CD4-positive, alpha-beta memory T cell (primary cell): ENCODE measurements at places on chromosomes 13 and 19. TPM values are rescaled to one million over a fixed set of nuclear protein-coding genes. Genes with fewer than 3 reads are reported as not detected.

SSC5D gene
- 0.20 TPM for total RNA-seq

- peak within 1 kb of the TSS; percentile 93 for H3K27ac ChIP-seq
- DNase-seq, result peak; percentile 99
- H3K27me3 ChIP-seq, result no peaks in the 10 kb centered on the region
- peaks cover 38% of the 10 kb centered on the region for H3K4me1 ChIP-seq
- H3K36me3 ChIP-seq, result peaks cover 20% of the 10 kb centered on the region
These were observed at the start of gene SMG9 for GRCh38 chr19:43754503-43755255. SMG9 (minus strand) TSS chr19:43754962; CDS start chr19:43750741, 4,221 bp downstream.

C1QTNF9 gene
- not detected for total RNA-seq

GRIK5 gene
- 0.12 TPM for total RNA-seq

GRCh38 chr13:40476175-40476958 lies 190.1 kb downstream of the FOXO1 start:
- H3K27ac ChIP-seq, result no peak overlapping the region
- no peaks in the 10 kb centered on the region for H3K36me3 ChIP-seq
- no peak for DNase-seq
- no peak overlapping the region for H3K4me3 ChIP-seq

DNA sequence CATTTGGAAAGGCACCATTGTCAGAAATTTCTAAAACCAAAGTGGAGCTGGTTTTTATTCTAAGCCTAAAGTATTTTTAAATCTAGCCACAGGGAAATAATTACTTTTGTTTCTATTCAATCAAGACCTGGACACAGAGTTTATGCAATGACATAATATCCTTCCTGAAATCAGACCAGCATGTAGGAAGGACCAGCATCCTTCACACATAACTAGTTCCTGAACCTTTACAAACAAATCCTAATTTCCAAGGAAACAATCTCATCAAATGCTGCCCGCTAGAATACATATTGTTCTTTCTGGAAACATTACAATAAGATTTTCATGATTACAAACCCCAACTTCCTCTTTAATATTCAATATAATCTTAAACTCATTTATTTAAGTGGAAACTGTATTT lies 1.5 kb downstream of the STARD13 start:
- no peaks in the 10 kb centered on the region for H3K36me3 ChIP-seq
- no peak overlapping the region for H3K27ac ChIP-seq
- H3K4me3 ChIP-seq, result no peak overlapping the region
- no peaks in the 10 kb centered on the region for H3K27me3 ChIP-seq
- DNase-seq, result no peak
- H3K4me1 ChIP-seq, result peaks cover 13% of the 10 kb centered on the region

DNA sequence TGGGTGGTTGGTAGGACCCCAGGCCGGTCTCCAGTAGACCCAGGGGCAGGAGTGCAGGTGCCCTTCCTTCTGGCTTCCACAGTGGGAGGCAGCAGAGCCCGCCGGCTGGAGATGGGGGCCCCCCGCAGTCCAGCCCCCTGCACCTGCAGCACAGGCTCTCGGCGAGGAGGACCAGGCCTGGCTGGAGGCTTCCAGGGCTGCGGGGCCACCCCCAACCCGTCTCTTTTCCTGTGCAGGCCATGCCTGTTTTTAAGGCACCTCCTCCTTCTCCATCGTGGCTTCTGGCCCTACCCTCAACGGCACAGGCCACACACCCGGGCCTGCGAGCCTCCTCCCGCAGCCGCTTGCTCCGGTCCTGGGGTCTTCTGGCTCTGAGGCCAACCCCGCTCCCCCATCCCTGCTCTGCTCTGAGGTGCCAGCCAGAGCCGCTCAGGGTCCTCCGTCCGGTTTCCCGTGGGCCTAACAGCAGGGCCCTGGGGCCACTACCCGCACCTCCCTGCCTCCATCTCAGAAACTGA lies 77.2 kb upstream of the ANKRD10 start:
- no peak for DNase-seq
- no peak overlapping the region for H3K4me3 ChIP-seq
- H3K27me3 ChIP-seq, result no peaks in the 10 kb centered on the region
- H3K4me1 ChIP-seq, result no peaks in the 10 kb centered on the region
